Peyer's patch (tissue), 4 donors: ENCODE measurements at places on chromosomes 5 and 9. TPM values are rescaled to one million over a fixed set of nuclear protein-coding genes. Genes with fewer than 3 reads are reported as not detected.
A peak's percentile ranks its signal among the peaks of the same experiment; 100 is the strongest.

GRCh38 chr9:78598120-78598519 lies 301.2 kb downstream of the PSAT1 start:
- no peaks in the 10 kb centered on the region for H3K4me1 ChIP-seq
- no peak overlapping the region for H3K27ac ChIP-seq
- H3K4me3 ChIP-seq: no peak overlapping the region
- H3K27me3 ChIP-seq: no peaks in the 10 kb centered on the region

- no peaks in the 10 kb centered on the region for H3K27me3 ChIP-seq
- H3K4me1 ChIP-seq: no peaks in the 10 kb centered on the region
- no peaks in the 10 kb centered on the region for H3K36me3 ChIP-seq
- DNase-seq: no peak
- H3K27ac ChIP-seq: no peak overlapping the region
Observed at GRCh38 chr5:120372899-120373298, 91.2 kb upstream of the PRR16 start.

Gene HMCN2
- 32.3 TPM for total RNA-seq

DNA sequence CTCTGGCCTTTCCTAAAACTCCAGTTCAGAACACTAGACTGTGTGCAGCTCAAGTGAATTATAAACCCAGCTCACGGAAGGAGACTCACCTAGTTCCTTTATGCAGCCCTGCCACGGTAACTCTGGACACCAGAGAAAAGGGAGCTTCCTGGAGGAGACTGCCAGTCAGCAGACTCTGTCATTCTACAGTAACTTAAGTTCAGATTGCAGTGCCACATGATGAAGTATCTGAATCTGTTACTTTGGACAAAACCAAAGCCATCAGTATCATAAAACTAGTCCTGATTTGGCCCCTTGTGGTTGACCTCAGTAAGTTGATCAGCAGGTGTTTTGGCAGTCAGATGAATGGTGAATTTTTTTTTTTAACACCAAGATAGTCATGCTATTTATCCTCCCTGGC lies 2.7 kb downstream of the MTRR start:
- H3K27ac ChIP-seq: no peak overlapping the region
- no peaks in the 10 kb centered on the region for H3K27me3 ChIP-seq
- DNase-seq: no peak
- H3K36me3 ChIP-seq: peaks cover 24% of the 10 kb centered on the region
- H3K4me1 ChIP-seq: no peaks in the 10 kb centered on the region
- no peak overlapping the region for H3K4me3 ChIP-seq

GRCh38 chr5:9644630-9645029 lies 14.5 kb upstream of the TAS2R1 start:
- no peaks in the 10 kb centered on the region for H3K27me3 ChIP-seq
- no peaks in the 10 kb centered on the region for H3K4me1 ChIP-seq

DNA sequence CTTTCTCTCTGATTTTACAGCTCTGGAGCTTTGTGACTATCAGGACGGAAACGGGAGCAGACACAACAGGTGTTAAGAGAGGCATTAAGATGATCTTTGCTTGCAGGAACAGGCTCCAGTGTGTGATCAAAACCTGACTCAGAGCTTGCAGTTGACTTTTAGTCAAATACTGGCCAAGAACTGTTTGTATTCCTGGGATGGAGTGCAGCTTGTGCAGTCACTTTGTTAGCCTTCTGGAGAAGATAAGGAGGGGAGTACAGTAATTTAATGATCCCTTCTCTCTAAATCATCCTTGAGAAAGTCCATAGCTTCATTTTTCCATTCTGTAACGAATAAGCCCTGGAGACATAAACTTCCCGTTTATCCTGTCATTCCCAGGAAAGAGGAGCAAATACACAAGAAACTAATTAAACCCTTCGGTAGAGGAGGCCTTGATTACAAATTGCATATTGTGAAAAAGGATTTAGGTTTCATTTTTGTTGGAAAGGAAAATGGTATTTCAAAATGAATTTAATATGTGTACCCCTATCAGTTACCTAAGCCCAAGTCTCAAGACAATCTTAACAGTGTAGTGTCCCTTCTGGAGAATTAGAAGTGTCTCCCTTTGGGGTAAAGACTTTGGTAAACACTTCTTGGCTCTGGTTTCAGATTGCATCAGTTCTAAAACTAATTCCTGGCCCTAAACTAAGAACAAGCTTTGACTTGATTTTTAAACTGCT lies 3.1 kb upstream of the STOM start:
- H3K4me3 ChIP-seq: no peak overlapping the region
- H3K27ac ChIP-seq: peak overlapping the region; percentile 18
- H3K27me3 ChIP-seq: no peaks in the 10 kb centered on the region
- no peaks in the 10 kb centered on the region for H3K36me3 ChIP-seq
- H3K4me1 ChIP-seq: peaks cover 2% of the 10 kb centered on the region
- DNase-seq: no peak

DNA sequence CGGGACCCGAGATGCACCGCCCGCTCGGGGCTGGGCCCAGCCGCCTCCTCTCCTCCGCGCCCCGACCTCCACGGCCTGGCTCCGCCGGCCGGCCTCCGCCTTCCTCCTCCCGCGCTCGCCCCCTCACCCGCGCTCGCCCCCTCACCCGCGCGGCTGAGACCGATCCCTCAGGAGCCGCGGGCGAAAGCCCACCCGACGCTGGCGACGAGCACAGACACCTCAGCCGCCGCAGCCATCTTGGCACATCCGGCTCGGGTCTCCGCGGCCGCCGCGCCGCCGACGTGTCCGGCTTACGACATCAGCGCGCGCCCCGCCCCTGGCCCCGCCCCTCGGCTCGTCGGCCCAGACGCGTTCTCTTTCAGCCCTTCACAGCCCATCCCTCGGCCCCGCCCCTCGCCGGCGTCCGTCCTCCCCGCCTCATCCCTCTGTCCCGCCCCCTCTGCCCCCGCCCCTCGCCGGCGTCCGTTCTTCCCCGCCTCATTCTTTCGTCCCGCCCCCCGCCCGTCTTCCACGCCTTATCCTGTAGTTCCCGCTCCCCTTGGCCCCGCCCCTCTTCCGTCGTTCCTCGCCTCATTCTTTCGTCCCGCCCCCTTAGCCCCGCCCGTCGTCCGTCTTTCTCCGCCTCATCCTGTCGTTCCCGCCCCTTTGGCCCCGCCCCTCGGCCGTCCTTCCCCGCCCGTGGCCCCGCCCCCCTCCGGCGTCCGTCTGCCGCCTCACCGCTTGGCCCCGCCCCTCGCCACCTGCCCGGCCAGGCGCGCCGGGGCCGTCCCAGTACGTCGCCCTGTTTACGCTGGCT lies at the start of gene SEC16A:
Gene SEC16A, minus strand, starts transcription at position 248 of the 796 bp plus-strand sequence. CDS start 5,425 bp downstream, outside the sequence.
- H3K4me1 ChIP-seq: peaks cover 19% of the 10 kb centered on the region
- peak within 1 kb of the TSS; percentile 73 for H3K4me3 ChIP-seq
- H3K27ac ChIP-seq: peak within 1 kb of the TSS; percentile 94
- H3K36me3 ChIP-seq: peaks cover 6% of the 10 kb centered on the region
- no peaks in the 10 kb centered on the region for H3K27me3 ChIP-seq
- DNase-seq: peak; percentile 100

- H3K36me3 ChIP-seq: no peaks in the 10 kb centered on the region
- no peaks in the 10 kb centered on the region for H3K4me1 ChIP-seq
- no peak for DNase-seq
Observed at GRCh38 chr5:139859013-139859412, 63.4 kb downstream of the PSD2 start.

Gene HRCT1
- total RNA-seq: 32.6 TPM

- no peak for DNase-seq
- no peaks in the 10 kb centered on the region for H3K4me1 ChIP-seq
- no peak overlapping the region for H3K27ac ChIP-seq
- no peaks in the 10 kb centered on the region for H3K36me3 ChIP-seq
- no peak overlapping the region for H3K4me3 ChIP-seq
- H3K27me3 ChIP-seq: no peaks in the 10 kb centered on the region
Observed at GRCh38 chr9:119924736-119925135, 555.5 kb upstream of the BRINP1 start.

- no peaks in the 10 kb centered on the region for H3K4me1 ChIP-seq
- DNase-seq: no peak
- no peaks in the 10 kb centered on the region for H3K27me3 ChIP-seq
Observed at GRCh38 chr5:158486566-158486965, 613.1 kb downstream of the EBF1 start.

DNA sequence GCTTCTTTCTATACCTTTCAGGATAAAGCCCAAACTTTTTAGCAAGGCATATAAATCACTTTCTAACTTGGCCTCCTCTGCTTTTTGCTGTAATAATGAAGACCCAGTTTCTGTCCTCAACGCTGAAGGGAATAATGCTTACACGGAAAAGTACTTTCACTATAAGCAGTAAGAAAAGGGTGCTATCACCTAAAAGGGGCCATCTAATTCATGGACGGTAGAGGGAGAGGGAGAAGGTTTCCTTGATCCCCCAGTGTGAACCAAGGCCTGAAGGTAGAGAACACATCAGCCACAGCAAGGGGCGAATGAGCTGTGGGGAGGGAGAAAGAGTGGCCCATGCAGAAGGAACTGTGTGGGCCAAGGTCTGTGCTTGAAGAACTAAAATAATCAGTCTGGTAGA lies 417.7 kb upstream of the CLINT1 start:
- no peaks in the 10 kb centered on the region for H3K27me3 ChIP-seq
- H3K27ac ChIP-seq: no peak overlapping the region
- DNase-seq: no peak

Gene LCN9
- not detected for total RNA-seq

- H3K27ac ChIP-seq: no peak overlapping the region
- H3K36me3 ChIP-seq: peaks cover 68% of the 10 kb centered on the region
- no peak for DNase-seq
- no peaks in the 10 kb centered on the region for H3K4me1 ChIP-seq
Observed at GRCh38 chr9:76181781-76182180, 212.4 kb downstream of the RFK start.

Gene TLR4
- total RNA-seq: 18.2 TPM

Gene MYMK
- not detected for total RNA-seq

Gene SLC45A2
- not detected for total RNA-seq

DNA sequence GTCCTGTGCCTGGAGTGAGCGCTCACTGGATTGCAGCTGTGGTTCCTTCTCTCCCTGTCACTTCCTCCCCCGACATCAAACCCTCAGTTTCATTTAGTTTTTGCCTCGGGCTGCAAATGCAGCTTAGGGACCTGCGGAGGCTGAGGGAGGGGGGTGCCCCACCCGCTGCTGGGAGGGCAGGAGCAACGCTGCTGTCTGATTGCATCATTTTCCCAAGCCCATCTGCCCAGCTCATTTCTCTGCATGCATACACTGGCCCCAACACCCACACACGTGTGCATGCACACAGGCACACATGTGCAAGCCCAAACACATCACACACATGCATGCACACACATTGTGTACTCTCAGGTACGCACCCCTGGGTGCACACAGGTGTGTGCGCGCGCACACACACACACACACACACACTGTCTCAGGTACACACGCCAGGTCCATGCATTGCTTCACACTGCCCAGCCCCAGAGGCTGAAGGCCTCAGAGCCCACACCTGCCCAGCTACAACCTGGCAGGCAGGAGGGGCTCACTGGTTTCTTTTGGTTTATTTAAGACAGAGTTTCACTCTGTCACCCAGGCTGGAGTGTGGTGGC lies 3.4 kb downstream of the ASS1 start:
- H3K4me1 ChIP-seq: peaks cover 7% of the 10 kb centered on the region
- no peak overlapping the region for H3K27ac ChIP-seq
- no peaks in the 10 kb centered on the region for H3K27me3 ChIP-seq
- no peak overlapping the region for H3K4me3 ChIP-seq
- no peaks in the 10 kb centered on the region for H3K36me3 ChIP-seq
- DNase-seq: no peak

GRCh38 chr5:99059685-99060084 lies 130.9 kb upstream of the CHD1 start:
- DNase-seq: no peak
- no peak overlapping the region for H3K4me3 ChIP-seq
- no peaks in the 10 kb centered on the region for H3K27me3 ChIP-seq
- H3K4me1 ChIP-seq: no peaks in the 10 kb centered on the region
- H3K36me3 ChIP-seq: no peaks in the 10 kb centered on the region

DNA sequence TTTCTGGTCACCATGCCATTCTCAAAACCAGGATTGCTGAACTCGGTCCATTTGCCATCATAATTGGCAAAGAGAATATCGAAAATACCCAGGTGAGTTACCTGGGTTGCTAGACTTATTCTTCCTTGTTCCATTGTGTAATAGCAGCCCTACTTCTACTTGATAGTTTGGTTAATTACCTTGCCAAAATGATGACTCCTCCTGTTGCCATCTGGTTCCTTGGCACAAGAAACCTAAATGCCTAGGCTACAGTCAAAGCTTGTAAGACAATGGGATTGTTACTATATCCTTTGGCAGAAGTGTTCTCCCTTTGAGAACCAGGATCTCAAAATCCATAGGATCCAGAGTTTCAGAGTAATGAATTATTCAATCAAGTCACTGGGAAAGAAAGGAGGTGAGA lies 373.2 kb upstream of the ACTBL2 start:
- no peaks in the 10 kb centered on the region for H3K27me3 ChIP-seq
- H3K4me1 ChIP-seq: no peaks in the 10 kb centered on the region
- H3K27ac ChIP-seq: no peak overlapping the region
- H3K4me3 ChIP-seq: no peak overlapping the region
- no peak for DNase-seq

DNA sequence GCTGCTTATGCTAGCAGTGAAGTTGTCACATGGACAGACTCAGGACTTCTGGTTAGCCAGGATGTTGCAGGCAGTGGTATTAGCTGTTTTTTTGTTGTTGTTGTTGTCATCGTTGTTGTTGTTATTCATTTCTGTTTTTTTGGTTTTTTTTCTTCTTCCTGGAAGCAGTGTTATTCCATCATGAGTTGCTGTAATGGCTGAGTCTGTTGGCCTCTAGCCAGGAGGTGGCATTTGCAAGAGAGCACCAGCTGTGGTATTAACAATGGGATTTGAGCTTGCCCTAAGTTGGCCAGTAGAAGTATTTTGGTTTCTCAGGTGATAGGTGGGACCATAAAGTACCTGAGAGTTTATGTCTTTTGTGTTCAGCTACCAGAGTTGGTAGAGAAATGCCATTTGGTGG lies 561.1 kb downstream of the KCTD16 start:
- no peak overlapping the region for H3K4me3 ChIP-seq
- no peak overlapping the region for H3K27ac ChIP-seq
- no peaks in the 10 kb centered on the region for H3K27me3 ChIP-seq
- DNase-seq: no peak
- H3K4me1 ChIP-seq: no peaks in the 10 kb centered on the region
- H3K36me3 ChIP-seq: no peaks in the 10 kb centered on the region

- no peaks in the 10 kb centered on the region for H3K4me1 ChIP-seq
- no peaks in the 10 kb centered on the region for H3K27me3 ChIP-seq
- H3K27ac ChIP-seq: no peak overlapping the region
- no peak for DNase-seq
Observed at GRCh38 chr9:106104887-106105286, 410.5 kb downstream of the TMEM38B start.

Gene LECT2
- not detected for total RNA-seq

Gene TSTD2
- 19.8 TPM for total RNA-seq

Gene INSL4
- total RNA-seq: not detected

GRCh38 chr9:16515879-16516301 lies 354.6 kb downstream of the BNC2 start:
- H3K4me1 ChIP-seq: no peaks in the 10 kb centered on the region
- no peak for DNase-seq
- no peak overlapping the region for H3K4me3 ChIP-seq
- no peak overlapping the region for H3K27ac ChIP-seq

Gene GLDC
- not detected for total RNA-seq
